ENCODE measurements at places on chromosomes 5 and 9.

DNA sequence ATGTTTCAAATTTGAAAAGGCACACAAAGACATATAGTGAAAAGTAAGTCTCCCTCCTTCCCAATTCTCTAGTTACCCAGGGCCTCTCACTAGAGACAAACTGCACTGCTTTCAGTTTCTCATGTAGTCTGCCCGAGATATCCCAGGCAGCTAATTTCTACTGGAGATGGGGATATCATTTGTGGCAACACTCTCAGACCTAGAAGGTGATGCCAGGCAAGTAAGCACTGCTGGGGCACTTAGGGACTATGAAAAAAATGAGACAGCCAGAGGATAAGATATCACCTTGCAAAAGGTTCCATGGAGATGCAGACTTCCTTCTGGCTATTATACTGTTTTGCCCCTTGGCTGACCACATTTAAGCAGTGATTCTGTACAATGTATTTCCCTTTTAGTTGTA, 12.6 kb downstream of the SIL1 start:
- DNase-seq = no peak

GRCh38 chr5:36535378-36535777, 71.0 kb upstream of the SLC1A3 start:
- DNase-seq = no peak

GRCh38 chr5:57311251-57311650, 137.4 kb downstream of the GPBP1 start:
- no peak for DNase-seq

- peak; percentile 59 for DNase-seq
Observed at GRCh38 chr9:94681508-94681907, 42.2 kb upstream of the FBP1 start.

DNA sequence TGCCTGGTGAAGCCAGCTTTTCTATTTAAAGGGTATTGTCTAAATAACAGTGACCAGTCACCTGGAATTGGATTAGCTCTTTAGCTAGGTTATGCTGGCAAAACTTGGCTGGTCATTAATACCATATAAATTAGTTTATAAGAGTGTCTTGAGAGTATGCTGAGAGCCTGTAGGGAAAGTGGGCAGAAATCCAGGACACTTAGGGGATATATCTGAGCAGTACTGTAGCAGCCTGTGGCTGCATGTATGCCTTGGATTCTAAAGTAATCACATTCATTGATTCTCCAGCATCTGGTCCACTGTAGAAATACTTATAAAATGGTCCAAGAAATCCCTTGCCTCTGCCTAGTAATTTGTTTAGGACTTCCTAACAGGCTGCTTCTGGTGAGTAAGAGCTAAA, 288.9 kb upstream of the DMAC1 start:
- no peak for DNase-seq

Data from activated T-cell treated with anti-CD3 and anti-CD28 coated beads, Interleukin-2, amount 50 U/mL, for 72 hours (primary cell).